ENCODE measurements at places on chromosomes 13 and 19. TPM values are rescaled to one million over a fixed set of nuclear protein-coding genes. Genes with fewer than 3 reads are reported as not detected.

The CYP2A7 gene
- not detected for total RNA-seq

The UTP14C gene
- total RNA-seq, result 5.8 TPM

DNA sequence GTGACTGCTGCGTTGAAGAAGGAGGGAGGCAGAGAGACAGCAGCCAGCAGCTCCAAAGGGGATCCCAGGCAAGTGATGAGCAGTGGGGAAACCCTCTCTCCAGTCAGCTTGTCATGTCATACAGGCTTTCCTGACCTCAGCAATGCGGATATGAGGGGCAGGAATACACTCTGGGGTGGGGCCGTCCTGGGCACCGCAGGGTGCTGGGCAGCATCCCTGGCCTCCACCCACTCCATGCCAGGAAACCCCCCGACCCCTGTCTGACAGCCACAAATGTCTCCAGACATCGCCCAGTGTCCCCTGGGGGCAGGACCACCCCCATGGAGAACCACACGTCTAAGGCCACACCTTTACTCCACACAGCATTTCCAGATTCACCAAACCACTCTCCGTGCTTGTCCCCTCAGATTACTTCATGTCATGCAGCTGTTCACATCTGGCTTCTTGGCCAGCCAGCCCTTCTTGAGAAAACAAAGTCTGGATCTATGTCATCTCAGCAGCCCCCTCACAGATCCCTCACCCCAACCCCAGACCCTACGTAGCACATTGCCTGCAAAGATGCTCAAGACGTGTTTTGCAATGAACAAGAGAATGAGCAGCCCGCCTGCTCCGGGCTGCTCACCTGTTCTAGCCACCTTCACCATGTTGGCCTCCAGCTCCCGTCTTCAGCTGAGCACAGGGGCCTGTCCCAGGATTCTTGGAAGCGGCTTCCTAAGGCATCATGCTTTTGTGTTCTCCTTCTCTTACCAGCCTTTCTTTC, 46.5 kb downstream of the RFX2 start:
- H3K4me3 ChIP-seq, result no peak overlapping the region
- H3K27ac ChIP-seq, result no peak overlapping the region
- H3K27me3 ChIP-seq, result no peaks in the 10 kb centered on the region
- DNase-seq, result no peak

DNA sequence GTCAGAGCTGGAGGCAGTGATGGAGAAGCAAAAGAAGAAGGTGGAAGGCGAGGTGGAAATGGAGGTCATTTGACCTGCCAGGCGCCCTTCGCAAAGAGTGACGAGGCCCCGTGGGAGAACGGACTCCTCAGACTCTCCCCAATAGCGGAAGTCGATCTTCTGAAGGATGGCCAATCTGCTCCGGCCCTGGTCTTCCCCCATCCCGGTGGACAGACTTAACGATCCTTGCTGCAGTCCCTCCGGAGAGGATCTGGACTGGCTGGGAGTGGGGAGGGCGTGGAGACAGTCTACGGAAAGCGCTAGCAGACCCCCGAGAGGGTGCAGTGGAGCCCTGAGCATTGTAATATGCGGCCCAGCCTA, 11.9 kb downstream of the EPS8L1 start:
- no peak for DNase-seq
- H3K27me3 ChIP-seq, result no peaks in the 10 kb centered on the region

- no peak overlapping the region for H3K4me3 ChIP-seq
- no peaks in the 10 kb centered on the region for H3K36me3 ChIP-seq
- H3K27me3 ChIP-seq, result peaks cover 50% of the 10 kb centered on the region
- DNase-seq, result no peak
- no peak overlapping the region for H3K27ac ChIP-seq
Observed at GRCh38 chr13:28056426-28056825, 44.0 kb downstream of the FLT3 start.

DNA sequence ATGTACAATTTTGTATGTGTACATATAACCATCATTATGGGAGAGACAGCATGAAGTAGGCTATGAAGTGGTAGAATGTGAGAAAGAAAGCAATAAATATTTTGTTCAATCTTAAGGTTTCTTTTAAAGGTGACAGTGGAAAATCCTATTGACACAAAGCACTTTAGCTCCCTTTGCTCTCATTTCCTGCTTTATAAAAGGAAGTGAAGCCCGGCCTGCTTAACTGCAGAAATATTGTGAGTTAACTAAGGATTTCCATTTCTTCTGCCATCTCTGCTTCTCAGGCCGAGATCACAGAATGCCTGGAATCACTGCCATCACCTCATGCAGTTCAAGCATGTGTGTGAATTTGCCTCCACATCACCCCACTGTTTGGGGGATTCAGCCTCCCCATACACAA, 83.5 kb downstream of the FRY start:
- H3K4me1 ChIP-seq, result no peaks in the 10 kb centered on the region
- H3K27me3 ChIP-seq, result no peaks in the 10 kb centered on the region
- H3K4me3 ChIP-seq, result no peak overlapping the region
- no peaks in the 10 kb centered on the region for H3K36me3 ChIP-seq
- no peak overlapping the region for H3K27ac ChIP-seq

DNA sequence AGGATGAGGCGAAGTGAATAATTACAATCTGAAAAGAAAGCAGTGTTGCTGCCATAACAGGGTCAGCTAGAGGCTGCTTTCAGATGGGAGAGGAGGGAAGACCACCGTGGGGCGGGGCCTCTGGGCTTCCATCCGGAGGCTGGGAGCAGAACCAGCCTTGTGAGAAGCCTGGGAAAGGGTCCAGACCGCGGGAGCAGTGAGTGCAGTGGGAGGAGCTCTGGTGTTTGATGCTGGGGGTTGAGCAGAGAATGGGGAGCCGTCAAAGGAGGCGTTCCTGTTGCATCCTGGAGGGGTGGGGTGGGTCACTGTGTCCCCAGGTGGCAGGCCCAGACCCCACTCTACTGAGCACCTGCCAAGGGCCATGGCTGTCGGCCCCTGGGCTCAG, 18.1 kb downstream of the NKPD1 start:
- DNase-seq, result no peak
- no peaks in the 10 kb centered on the region for H3K4me1 ChIP-seq
- no peaks in the 10 kb centered on the region for H3K36me3 ChIP-seq
- H3K27me3 ChIP-seq, result no peaks in the 10 kb centered on the region
- H3K27ac ChIP-seq, result no peak overlapping the region

DNA sequence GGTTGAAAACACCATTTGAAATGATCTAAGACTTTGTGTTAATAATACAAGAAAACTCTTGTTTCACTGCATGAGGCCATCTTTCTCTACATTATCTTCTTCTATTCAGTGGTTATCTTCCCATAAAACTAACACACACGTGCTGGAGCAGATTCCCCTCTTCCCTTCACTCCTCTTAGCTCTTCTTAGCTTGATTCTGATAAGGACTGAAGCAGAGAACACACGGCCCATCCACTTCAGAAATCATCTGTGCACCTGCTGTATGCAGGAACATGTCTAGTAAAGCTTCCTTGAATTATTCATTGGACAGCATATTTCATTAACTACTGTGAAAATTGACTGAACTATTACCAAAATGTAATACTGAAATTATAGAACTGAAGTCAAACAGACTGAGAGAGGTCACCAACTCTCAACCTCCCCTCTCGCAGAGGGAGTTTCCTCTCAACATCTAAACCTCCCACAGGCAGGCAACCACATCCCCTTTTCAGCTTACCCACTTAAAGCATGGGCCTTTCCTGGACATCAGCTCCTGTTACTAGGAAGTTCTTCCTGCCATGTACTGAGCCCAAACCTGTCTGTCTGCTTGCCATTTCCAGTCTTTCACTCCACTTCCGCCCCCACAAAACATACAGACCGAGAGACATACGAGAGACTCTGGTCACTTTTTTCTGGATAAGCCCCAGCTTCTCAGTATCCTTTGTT, 113.9 kb downstream of the CRYL1 start:
- H3K27ac ChIP-seq, result no peak overlapping the region
- no peaks in the 10 kb centered on the region for H3K36me3 ChIP-seq
- no peaks in the 10 kb centered on the region for H3K27me3 ChIP-seq
- H3K4me3 ChIP-seq, result no peak overlapping the region
- H3K4me1 ChIP-seq, result peaks cover 10% of the 10 kb centered on the region
